Naive B cell (primary cell): ENCODE measurements at places on chromosomes 1 and 21.

DNA sequence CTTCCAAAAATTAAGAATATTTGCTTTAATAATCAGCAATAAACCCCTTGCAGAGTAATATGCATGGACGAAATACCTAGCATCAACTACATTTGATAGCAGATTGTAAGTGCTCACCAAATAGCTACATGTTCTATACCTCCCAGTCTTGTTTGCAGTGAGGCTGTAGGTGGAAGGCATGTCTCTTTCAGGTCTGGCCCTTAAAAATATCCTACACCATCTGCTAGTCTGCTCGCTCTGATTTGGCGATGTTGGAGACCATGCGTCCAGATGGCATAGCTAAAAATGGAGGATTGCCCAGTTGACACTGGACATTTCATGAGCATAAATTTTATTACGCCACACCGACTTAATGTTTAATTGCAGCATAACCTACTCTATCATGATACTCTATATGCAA is 47.1 kb downstream of the SSX2IP start:
- DNase-seq = no peak

- DNase-seq = no peak
These were observed 737.1 kb downstream of the PTPRU start for GRCh38 chr1:29973406-29973805.

- no peak for DNase-seq
These were observed 522.9 kb downstream of the LRRIQ3 start for GRCh38 chr1:73674945-73675561.

- no peak for DNase-seq
These were observed 3.8 kb upstream of the PARS2 start for GRCh38 chr1:54768093-54768492.

- no peak for DNase-seq
These were observed 10.9 kb downstream of the TMPRSS3 start for GRCh38 chr21:42384989-42385388.
